ENCODE measurements at places on chromosomes 13 and 19.

GRCh38 chr13:95571941-95572340 is 19.4 kb downstream of the CLDN10 start:
- DNase-seq: no peak

GRCh38 chr13:38662362-38662761 is 24.5 kb upstream of the FREM2 start:
- no peak for DNase-seq

DNA sequence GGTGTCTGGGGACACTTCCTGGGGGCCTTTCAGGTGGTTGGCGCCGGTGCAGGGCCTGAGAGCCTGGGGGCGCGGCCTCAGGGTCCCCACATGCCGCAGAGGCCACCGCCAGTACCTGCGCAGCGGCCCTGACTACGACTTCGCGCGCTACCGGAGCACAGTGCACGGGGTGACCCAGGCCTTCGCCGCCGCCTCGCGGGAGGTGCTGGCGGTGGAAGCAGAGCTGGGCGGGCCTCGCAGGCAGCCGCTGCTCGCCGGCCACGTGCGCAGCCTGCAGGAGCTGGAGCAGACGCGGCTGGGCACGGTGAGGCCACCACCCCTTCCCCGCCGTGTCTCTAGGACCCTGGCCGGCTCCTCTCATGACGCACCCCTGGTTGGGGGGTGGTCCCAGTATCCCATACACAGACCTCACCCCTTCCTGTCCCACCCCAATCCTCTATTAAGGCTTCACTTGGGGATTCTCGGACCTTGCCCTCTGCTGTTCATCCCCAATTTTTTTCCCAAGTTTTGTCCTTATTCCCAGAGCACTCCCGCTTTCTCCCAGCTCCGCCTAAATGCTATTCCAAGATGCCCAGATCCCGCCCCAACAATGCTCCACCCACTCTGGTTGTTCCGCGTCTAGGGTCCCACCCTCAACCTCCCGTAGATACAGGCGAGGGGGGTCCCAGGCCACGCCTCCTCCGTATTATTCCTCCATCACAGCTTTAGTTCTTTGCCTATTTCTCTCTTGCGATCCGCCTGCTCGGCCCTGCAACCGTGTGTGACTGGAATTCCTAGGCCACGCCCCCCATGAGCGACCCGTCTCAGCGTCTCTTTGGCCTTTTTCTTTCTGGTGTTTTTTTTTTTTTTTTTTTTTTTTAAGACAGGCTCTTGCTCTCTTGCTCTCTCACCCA is 1.0 kb downstream of the REX1BD start:
- DNase-seq: peak; percentile 84

- no peak for DNase-seq
Observed at GRCh38 chr13:91145571-91146205, 201.8 kb upstream of the MIR17HG start.

- DNase-seq: no peak
Observed at GRCh38 chr19:16106121-16106520, 5.6 kb upstream of the RAB8A start.

DNA sequence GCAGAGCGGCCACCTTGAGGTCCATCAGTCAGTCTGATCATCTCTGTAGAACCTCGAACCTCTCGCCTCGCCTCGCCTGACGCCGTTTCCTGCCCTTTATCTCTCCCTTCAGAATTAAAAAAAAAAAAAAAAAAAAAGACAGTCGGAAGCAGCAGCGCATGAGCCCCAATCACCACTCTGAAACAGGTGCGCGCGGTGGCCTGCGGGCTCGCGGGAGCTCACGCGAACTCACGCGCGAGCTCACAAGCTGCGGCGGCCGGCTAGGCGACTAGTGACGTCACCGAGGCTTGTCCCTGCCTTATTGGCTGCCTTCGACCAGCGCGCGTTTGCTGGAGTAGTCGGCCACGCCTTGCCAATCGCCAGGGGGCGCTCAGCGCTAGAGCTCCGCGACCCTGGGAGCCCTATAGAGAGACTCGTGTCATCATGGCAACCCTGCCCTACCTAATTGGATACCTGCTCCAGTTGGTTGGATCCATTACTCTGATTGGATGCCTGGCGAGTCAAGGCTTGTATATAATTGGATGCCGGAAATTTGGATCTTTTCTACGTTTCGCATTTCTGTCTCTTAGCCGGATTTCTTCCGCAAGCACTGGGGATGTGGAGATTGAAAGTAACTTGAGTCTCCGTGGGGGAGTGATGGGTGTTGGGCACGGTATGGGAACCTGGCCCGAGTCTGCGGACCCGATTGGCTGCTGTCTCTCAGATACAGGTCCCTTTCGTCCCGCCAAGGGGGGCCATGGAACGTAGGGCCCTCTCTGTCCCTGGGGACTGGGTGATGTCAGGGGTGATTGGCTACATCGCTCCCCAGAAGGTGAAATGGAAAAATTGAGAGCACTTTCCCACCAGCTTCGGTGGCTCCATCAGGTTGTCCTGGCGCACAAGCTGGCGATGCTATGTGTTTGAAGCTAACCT is 31.6 kb downstream of the SYT3 start:
- no peak for DNase-seq

GRCh38 chr13:89750371-89750770 is 1597.1 kb upstream of the MIR17HG start:
- no peak for DNase-seq

DNA sequence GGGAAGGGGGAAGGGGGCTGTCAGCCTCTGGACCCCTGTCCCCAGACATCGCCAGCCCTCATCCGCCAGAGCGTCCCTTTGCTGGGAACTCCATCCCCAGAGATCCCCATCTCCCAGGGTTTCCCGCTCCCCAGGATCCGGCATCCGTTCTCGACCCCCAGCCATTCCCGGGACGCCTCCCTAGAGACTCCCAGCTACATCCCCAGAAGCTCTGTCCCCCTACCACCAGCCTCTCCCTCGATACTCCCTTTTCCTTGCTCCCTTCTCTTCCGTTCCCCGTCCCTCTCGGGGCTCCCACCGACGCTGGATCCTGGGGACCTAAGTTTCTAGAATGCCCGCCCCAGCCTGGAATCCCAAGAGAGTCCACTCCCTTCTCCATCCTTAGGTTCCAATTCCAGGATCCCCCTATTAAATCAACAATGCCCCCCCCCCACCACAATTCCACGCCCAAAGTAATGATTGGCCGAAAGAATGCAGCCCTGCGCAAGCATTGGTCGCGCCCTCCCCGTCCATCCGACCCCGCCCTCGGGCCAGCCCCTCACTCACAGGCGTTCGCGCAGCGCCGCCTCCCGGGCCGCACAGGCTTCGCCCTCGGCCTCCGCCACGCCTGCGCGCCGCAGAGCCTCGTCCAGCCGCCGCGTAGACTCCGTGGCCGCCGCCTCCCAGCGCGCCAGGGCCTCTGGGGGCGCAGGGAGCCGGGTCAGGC is 3.2 kb downstream of the CCDC194 start:
- DNase-seq: peak; percentile 98
